CD4-positive, alpha-beta T cell treated with Interleukin-15 for 4 hours (primary cell): ENCODE measurements at places on chromosomes 3 and 15.

- DNase-seq: no peak
Observed at GRCh38 chr3:49641921-49642707, 32.0 kb upstream of the APEH start.

DNA sequence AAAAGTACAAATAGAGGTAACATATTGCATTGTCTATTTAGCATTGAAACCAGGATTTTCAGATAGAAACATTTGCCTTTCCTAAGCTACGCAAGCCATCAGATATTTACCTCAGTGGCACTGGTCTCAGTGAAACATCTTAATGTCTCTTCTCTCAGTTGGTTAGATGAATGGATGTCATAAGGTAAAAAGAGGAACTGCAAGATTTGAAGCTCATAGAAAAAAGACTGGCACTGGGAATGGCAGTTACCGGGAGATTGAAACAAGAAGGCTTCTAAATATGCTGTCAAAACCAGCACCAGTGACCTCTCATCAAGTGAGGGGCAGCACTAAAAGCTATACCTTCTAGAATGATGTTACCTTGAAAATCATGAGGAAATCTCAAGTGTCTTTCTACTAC is 486.4 kb downstream of the FHIT start:
- DNase-seq: no peak

DNA sequence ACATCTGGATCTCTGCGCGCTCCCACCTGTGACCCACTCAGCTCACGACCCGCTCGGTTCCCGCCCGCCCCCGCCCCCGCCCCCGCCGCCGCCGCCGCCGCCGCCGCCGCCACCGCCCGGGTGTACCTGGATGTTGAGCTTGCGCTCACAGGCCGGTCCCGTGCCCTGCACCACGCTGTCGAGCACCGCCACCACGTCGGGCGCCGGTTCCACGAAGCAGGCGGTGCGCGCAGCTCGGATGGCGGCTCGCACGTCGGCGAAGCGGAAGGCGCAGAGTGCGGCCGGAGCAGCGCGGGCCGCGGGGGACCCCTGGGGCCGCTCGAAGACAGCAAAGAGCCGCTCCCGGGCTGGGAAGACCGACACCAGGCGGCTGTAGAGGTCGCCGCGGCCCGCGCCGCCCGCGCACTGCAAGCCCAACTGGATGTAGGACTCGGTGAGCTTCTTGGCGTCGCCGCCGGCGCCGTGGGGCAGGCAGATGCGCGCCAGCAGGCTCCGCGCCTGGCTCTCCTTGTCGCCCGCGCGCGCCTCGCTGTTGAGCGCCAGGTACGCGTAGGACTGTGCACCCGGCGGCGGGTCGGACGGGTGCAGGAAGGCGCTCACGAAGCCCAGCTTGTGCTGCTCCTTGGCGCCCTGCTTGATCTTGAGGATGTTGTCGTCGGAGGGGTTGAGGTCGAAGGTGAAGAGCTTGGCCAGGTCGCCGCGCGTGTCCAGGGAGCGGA is 1.1 kb downstream of the PLXND1 start:
- DNase-seq: peak; percentile 30

- no peak for DNase-seq
Observed at GRCh38 chr3:128160661-128161060, 7.4 kb downstream of the EEFSEC start.

- DNase-seq: no peak
Observed at GRCh38 chr3:156463123-156463522, 91.8 kb downstream of the SSR3 start.

- DNase-seq: no peak
Observed at GRCh38 chr15:51708013-51708412, 26.7 kb downstream of the SCG3 start.

- DNase-seq: no peak
Observed at GRCh38 chr3:129794311-129795185, 99.0 kb downstream of the TMCC1 start.

DNA sequence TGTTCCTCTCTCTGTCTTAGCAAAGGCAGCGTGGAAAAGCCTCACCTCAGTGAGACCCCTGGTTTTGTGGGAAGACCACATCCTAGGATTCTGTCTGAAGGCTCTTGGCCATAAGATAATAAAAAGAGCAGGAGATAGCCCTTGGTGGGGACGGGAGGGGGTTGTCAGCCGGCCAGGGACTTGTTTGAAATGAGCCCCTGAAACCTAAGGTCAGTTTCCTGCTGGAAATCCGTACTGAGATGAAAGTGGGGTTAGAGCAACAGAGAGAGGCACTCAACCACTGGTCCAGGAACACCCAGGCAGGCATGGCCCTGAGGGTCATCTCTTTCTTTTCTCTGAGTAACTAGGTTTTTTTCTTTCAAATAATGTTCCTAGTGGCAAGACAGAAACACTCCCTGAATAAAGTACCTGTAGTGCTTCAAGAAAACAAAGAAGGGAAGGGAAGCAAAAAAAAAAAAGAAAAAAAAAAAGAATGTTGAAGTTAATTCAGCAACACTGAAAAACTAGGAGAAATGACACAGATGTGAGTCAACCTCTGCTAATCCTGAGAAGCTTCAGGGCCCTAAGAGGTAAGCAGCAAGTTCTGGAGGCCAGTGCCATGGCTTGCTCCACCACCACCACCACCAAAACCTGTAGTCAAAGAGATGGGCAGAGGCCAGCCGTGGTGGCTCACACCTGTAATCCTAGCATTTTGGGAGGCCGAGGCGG is 3.2 kb downstream of the ITGB5 start:
- DNase-seq: no peak

GRCh38 chr15:98712845-98713584 is 64.7 kb downstream of the IGF1R start:
- DNase-seq: no peak

- DNase-seq: no peak
Observed at GRCh38 chr15:87492321-87492720, 764.2 kb downstream of the NTRK3 start.

- peak; percentile 66 for DNase-seq
Observed at GRCh38 chr3:71710906-71711494, 14.2 kb downstream of the EIF4E3 start.

GRCh38 chr3:111903067-111903511 is 44.0 kb downstream of the PHLDB2 start:
- DNase-seq: no peak

GRCh38 chr3:191176038-191176785 is 22.8 kb upstream of the OSTN start:
- DNase-seq: no peak

DNA sequence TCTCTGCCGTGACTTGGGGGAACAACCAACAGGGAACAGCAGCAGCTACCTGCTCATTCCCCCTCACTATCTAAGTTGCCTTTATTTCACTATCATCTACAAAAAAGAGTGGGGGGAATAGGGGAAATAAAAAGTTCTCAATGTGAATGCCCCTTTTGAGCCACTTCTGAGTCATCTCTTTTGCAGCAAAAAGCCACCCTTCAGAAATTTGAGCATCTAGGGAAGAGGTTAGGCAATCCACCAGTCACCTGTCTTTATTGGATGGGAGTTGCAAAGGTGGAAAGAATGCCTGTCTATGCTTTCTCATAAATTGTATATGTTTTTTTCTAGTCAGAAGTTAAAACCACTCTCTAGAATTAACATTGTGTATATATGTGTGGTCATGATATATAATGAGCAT is 41.1 kb downstream of the GPD1L start:
- DNase-seq: no peak

DNA sequence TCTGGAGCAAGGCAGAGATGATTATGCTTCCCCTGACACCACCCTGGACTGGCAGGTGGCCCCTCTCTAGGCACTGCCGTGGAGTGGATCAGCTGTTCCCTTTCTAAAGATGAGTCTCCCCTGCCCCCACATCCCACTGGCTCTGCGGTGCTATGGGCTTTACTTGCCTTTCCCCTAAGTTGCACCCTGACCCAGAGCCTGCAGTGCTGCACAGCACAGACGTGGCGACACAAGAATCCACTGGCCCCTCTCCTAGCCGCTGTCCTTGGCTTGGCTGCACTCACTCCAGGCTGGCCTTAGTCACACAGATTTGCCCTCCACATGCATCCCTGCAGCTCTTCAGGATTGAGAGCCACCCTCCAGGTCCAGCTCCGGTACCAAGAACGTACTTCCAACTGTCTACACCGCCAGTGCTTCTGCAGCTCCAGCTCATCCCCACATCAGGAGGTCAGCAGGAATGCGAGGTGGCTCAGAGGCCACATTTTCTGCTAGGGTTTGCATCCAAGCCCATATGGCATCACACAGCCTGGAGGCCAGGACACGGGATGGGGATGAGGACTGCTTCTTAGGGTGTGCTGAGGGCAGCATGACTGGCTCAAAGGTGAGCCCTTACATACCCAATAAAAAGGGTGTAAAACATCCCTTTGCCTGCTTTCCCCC is 82.4 kb upstream of the RASGRF1 start:
- DNase-seq: no peak

DNA sequence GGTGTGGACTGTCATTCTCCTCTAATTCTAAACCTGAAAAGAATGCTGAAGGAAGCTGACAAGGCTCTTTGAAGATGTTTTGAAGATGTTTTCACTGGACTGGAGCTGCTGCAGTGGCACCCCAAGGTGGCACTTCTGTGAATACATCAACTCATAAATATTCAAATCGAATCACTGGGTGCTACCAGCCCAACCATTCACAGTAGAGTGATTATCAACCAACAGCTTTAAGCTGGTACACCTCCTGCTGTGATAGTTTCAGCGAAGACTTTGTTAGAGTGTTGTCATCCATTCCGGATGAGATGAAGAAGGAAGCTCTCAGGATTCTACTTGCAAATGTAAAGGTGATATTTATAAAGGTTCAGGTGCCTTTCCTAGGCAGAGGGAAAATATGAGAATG is 106.6 kb downstream of the LSAMP start:
- no peak for DNase-seq

DNA sequence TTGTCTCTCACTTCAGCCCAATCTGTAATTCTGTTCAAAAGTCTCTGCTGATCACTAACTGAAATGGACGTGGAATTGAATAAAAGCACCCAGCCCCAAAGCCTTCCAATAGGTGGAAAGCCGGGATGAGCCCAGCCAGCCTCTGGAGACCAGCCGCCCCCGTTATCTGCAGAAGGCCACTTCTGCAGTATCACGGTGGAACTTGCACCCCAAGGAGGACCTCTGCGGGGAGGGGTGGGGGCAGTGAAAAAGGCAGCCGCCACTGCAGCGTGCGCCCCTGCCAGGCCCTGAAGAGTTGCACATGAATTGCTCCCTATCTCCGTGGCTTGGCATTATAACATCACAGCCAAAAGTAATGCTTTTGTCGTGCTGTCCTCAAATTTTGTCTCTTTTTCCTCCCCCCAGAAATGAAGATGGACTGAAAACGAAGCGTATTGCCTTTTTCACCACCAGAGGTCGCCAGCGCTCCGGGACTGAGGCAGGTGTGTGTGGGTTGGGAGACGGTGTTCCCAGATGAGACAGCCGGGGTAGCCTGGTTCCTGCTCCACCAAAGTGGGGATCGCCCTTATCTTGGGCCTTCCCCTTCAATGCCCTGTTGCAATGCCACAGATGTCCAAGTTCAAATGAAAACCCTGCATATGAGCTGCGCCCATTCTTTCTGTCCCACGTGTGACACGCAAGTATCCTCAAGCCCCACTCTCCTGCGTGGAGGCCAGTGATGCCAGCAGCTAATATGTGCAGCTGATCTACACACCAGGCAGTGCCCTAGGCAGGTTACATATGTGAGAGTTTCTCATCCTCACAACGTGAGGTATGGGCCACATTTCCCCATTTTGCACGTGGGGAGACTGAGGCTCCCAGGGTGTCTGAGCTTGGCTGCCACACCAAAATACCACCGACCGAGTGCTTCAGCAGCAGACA is 96.0 kb downstream of the LRRK1 start:
- DNase-seq: peak; percentile 63

- no peak for DNase-seq
Observed at GRCh38 chr3:196214783-196215441, 1.4 kb upstream of the SLC51A start.

- DNase-seq: no peak
Observed at GRCh38 chr3:195040094-195040493, 230.9 kb downstream of the XXYLT1 start.
